ENCODE measurements at places on chromosomes 11 and 22.
A peak's percentile ranks its signal among the peaks of the same experiment; 100 is the strongest.

DNA sequence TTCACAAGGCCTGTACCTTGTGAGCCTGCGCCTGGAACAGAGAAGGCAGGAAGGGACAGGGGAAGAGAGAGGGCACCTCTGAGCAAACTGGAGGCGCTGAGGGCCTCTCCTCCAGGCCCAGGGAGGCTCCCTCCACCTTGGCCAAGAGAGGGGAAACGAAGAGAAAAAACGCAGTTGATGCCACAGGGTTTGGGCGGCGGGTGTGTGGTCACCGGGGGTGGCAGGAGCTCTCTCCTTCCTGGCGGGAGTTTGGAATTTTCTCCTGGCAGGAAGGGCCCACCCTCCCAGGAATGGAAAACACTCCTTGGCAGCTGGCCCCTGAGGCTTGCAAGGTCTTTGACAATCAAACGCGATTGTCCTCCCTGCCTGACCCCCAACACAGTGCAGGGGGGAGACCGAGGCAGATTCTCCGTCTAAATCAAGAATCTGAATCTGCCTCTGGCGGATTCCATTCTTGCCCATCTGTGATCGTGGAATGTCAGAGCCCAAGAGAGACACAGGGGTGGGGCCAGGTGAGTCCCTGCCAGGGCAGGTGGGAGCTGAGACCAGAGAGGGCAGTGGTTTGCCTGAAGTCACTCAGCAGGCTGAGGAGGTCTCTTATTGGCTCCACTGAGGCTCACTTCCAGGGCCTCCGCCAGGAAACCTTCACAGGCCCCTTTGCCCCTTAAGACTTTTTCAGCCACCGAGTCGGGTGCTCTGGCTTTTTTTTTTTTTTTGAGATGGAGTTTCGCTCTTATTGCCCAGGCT lies 21.0 kb downstream of the RPL3 start:
- no peak for DNase-seq

GRCh38 chr11:132610216-132610615 lies 922.1 kb downstream of the OPCML start:
- DNase-seq: no peak

DNA sequence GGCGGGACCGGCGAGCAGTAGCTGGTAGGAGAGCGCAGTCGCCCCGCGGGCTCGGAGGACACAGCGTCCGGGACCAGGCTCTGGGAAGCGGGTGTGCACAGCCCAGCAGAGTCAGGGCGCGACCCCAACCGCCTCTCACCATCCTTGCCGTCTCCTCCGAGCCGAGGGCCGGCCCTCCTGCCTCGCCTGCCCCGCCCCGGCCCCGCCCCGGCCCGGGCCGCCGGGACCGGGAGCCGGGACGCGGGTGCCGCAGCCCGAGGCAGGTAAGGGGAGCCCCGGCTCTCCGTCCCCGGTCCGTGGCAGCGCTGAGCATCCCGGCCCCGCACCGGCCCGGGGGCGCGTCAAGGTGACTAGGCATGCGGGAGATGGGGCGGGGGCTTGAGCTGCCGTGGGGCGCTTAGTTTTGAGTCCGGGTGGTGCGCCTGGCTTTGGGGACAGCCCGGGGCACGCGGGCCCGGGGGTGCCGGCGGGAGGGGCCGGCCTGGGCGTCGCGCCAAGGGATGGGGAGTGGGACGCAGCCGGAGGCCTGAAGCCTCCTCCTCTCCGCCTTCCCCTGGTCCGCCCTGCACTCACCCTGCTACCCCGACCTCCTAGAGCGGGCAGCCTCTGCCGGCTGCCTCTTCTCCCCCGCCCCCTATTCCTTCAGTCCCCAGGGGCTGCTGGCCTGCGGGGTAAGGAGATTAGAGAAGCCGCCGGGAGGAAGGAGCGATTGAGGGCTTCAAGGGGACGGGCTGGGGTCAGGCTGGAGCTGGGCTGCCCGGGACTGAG lies at the start of gene ABCG4:
Gene ABCG4 (plus strand): TSS at position 35 of the 768 bp plus-strand sequence. CDS start 914 bp downstream, outside the sequence.
- peak; percentile 31 for DNase-seq

DNA sequence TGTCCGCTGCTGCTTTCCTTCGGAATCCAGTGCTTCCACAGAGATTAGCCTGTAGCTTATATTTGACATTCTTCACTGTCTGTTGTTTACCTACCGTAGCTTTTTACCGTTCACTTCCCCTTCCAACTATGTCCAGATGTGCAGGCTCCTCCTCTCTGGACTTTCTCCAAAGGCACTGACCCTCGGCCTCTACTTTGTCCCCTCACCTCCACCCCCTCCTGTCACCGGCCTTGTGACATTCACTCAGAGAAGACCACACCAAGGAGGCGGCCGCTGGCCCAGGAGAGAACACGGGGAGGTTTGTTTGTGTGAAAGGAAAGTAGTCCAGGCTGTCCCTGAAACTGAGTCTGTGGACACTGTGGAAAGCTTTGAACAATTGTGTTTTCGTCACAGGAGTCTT lies 15.4 kb upstream of the ST14 start:
- no peak for DNase-seq

GRCh38 chr11:75023446-75024067 lies 34.8 kb downstream of the NEU3 start:
- no peak for DNase-seq

- no peak for DNase-seq
These were observed 16.1 kb downstream of the SCARF2 start for GRCh38 chr22:20421507-20421874.

All from activated CD4-positive, alpha-beta memory T cell treated with anti-CD3 and anti-CD28 coated beads for 36 hours (primary cell).